ENCODE measurements at places on chromosomes 5 and 9.
A peak's percentile ranks its signal among the peaks of the same experiment; 100 is the strongest.

GRCh38 chr5:89090037-89090436 is 207.1 kb upstream of the MEF2C start:
- H3K27ac ChIP-seq: no peak overlapping the region
- no peaks in the 10 kb centered on the region for H3K27me3 ChIP-seq
- peaks cover 3% of the 10 kb centered on the region for H3K36me3 ChIP-seq
- DNase-seq: no peak

GRCh38 chr5:62284946-62285891 is 20.8 kb upstream of the KIF2A start:
- H3K27me3 ChIP-seq: peaks cover 2% of the 10 kb centered on the region
- no peaks in the 10 kb centered on the region for H3K4me1 ChIP-seq
- H3K36me3 ChIP-seq: no peaks in the 10 kb centered on the region
- H3K4me3 ChIP-seq: no peak overlapping the region
- no peak for DNase-seq

- no peak overlapping the region for H3K27ac ChIP-seq
- no peak for DNase-seq
- H3K4me3 ChIP-seq: no peak overlapping the region
- no peaks in the 10 kb centered on the region for H3K4me1 ChIP-seq
Measured at GRCh38 chr9:129392093-129392541, 214.1 kb upstream of the IER5L start.

DNA sequence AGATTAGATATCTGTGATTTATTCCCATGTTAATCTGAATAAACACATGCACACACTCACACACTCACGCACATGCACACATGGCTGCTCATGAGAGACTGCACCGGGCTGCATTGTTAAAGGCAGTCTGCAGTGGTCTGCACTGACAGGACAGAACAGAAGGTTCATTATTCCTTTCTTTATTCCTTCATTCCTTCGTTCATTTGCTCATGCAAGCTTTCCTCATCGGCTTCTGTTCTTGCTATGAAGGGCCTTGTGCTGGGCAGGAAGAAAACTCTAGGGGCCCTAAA is 41.4 kb upstream of the FSTL4 start:
- H3K4me3 ChIP-seq: no peak overlapping the region
- H3K36me3 ChIP-seq: no peaks in the 10 kb centered on the region
- peaks cover 8% of the 10 kb centered on the region for H3K27me3 ChIP-seq

DNA sequence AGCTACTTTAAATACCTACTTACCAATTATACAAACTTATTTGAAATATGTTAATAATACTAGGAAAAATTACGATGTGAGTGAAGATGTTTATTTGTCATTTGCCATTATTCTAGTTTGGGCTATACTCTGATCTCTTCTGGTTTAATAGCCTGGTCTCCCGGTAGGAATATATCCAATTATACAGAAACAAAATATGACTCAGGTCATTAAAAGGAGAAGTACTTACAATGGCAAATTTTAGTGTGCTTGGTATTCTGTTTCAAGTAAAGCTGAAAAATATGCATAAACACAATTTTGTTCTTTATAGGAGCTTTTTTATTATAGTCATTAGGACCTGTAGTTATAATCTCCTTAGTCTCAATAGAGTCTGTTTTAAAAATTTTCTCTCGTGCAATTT is 176.8 kb downstream of the SLCO4C1 start:
- no peaks in the 10 kb centered on the region for H3K27me3 ChIP-seq
- no peaks in the 10 kb centered on the region for H3K4me1 ChIP-seq
- no peak for DNase-seq
- H3K36me3 ChIP-seq: no peaks in the 10 kb centered on the region
- no peak overlapping the region for H3K27ac ChIP-seq

GRCh38 chr9:84858364-84858763 is 188.8 kb downstream of the NTRK2 start:
- H3K27ac ChIP-seq: no peak overlapping the region
- peaks cover 3% of the 10 kb centered on the region for H3K27me3 ChIP-seq
- no peak for DNase-seq
- no peaks in the 10 kb centered on the region for H3K36me3 ChIP-seq
- no peak overlapping the region for H3K4me3 ChIP-seq
- no peaks in the 10 kb centered on the region for H3K4me1 ChIP-seq

DNA sequence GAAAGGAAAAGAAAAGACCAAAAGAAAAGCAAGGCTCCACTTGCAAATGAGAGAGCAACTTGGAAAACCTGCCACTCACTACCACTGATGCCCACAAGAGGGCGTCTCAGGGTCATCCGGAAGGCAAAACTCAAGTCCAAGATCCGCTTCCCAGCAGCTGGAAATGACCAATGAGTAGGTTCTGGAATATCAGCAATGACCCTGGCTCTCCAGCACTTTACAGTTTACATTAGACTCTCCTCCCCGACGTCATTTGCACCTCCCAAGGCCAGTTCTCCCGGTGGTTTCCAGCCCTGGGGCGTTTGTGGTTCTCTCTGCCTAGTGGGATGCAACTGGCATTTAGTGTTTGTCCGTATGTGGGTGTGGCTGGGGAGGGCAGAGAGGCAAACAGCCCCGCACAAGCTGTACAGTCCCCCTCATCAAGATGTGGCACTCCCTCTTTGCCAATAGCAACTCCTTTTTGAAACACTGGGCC is 193.8 kb upstream of the ZNF618 start:
- H3K4me1 ChIP-seq: no peaks in the 10 kb centered on the region
- no peak overlapping the region for H3K4me3 ChIP-seq
- DNase-seq: peak; percentile 35
- peaks cover 1% of the 10 kb centered on the region for H3K36me3 ChIP-seq
- peaks cover 46% of the 10 kb centered on the region for H3K27me3 ChIP-seq

- no peaks in the 10 kb centered on the region for H3K4me1 ChIP-seq
- peaks cover 1% of the 10 kb centered on the region for H3K27me3 ChIP-seq
- DNase-seq: no peak
- no peaks in the 10 kb centered on the region for H3K36me3 ChIP-seq
- H3K4me3 ChIP-seq: no peak overlapping the region
Measured at GRCh38 chr9:18138656-18139055, 335.3 kb upstream of the ADAMTSL1 start.

GRCh38 chr5:171625646-171626045 is 160.0 kb upstream of the SMIM23 start:
- no peaks in the 10 kb centered on the region for H3K36me3 ChIP-seq
- no peaks in the 10 kb centered on the region for H3K4me1 ChIP-seq
- H3K4me3 ChIP-seq: no peak overlapping the region
- no peak overlapping the region for H3K27ac ChIP-seq

GRCh38 chr9:130129432-130130061 is 42.7 kb upstream of the NCS1 start:
- H3K4me1 ChIP-seq: peaks cover 38% of the 10 kb centered on the region
- peaks cover 8% of the 10 kb centered on the region for H3K36me3 ChIP-seq

DNA sequence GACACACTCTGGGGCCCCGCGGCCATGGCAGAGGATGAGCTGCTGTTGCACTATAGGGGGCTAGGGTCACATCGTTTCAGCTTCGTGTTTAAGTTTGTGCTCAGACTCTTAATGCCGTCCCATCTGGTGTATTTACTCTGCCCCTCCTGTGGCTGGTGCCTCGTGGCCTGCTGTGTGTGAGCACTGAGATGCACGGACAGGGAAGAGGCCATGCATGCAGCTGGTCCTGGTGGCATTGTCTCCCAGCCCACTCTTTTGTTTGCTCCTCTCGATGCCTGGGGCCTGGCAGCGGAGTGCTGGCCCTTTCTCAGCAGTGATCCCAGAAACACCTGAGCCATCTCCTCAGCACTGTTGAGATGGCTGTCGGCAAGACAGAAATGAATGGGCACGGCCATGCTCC is 30.0 kb upstream of the PHF2 start:
- no peaks in the 10 kb centered on the region for H3K27me3 ChIP-seq
- H3K27ac ChIP-seq: no peak overlapping the region
- no peak overlapping the region for H3K4me3 ChIP-seq

DNA sequence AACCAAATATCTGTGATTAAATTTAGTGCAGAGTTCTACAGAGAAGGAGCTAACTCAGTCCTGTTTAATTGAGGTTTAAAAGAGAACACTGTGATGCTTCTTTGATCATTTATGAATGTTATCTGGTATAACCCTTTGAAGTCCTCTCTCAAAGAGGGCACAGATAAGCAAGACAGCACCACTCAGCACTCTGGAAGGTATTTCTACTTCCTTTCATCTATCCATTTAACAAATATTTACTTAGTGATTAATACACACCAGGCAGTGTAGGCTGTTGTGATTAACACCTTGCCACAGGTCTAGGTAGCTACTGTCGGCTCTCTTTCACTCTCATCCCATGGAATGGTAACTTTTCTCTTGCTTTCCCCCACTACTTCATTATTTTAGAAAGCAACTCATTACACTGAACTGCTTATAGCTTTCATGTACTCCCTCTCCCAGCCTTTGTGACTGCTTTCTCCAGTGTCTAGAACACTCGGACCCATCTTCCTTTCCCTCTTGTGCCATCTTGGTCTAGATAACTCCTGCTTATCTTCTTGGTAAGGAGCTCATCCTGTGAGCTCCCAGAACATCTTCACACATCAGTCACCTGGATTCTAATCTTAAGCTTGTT is 54.7 kb downstream of the GLDC start:
- no peak overlapping the region for H3K4me3 ChIP-seq
- H3K36me3 ChIP-seq: no peaks in the 10 kb centered on the region
- no peaks in the 10 kb centered on the region for H3K27me3 ChIP-seq
- peaks cover 8% of the 10 kb centered on the region for H3K4me1 ChIP-seq
- DNase-seq: no peak

DNA sequence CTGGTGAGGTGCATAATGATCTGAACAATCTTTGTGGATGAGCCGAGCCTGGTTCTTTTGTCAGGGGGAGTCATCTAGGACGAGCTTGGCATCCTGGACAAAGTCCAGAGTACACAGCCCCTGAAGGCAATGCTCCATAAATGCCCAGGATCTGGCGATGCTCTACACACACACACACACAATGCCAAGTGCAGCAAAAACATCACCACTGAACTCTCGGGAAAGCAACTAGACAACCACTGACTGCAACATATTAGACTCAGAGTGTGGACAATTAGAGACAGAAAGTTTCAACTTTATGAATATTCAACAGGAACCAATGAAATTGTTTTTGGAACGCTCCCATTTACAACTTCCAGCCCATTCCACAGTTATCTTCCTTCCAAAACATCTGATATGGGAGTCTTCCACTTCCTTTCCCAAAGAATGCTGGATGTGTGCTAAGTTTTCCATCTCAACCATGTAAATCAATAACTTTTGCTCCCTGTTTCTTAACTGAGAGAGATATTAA is 227.6 kb upstream of the ANKRD55 start:
- no peaks in the 10 kb centered on the region for H3K27me3 ChIP-seq
- peaks cover 2% of the 10 kb centered on the region for H3K36me3 ChIP-seq
- DNase-seq: no peak

- H3K4me1 ChIP-seq: no peaks in the 10 kb centered on the region
- no peak for DNase-seq
- H3K27ac ChIP-seq: no peak overlapping the region
- H3K36me3 ChIP-seq: no peaks in the 10 kb centered on the region
Measured at GRCh38 chr9:16386007-16386826, 484.3 kb downstream of the BNC2 start.

DNA sequence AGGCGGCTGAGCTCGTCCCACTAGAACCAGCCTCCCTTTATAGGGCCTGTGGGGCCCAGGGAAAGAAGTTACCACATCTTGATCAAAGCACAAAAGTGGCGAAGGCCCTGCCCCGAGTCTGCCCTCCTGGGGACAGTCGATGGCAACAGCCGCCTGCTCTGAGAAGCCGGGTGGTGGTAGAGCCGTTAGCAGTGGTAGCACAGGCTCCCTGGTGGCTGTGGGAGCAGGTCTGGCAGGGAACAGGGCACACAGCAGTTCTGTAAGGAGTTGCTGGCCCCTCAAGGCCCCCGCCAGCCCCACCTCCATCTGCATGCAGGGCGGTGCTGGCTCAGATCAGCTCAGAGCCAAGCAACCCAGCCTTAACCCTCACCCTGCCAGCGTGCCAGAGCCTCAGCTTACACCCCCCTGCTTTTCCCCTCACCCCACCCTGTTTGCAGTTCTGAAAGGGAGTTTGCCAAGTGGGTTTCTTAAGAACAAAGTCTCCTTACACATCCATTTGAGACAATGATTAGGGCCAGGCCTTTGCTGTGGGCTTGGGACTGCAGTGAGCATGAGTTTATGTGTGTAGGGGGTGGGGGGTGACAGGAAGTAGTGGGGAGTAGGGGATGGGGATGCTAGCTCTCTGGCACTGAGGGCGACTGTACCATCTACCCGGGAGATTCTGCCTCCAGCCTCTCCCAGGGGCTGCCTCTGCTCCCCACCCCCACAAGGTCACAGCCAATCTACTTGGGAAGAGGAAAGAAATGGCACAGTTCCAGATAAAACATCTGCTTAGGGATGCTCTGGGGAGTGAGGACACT is 11.8 kb downstream of the ACSL6 start:
- no peak for DNase-seq
- no peak overlapping the region for H3K4me3 ChIP-seq
- H3K36me3 ChIP-seq: no peaks in the 10 kb centered on the region
- H3K27ac ChIP-seq: no peak overlapping the region
- H3K4me1 ChIP-seq: no peaks in the 10 kb centered on the region
- H3K27me3 ChIP-seq: peaks cover 5% of the 10 kb centered on the region

GRCh38 chr9:72695365-72695764 is 174.0 kb downstream of the TMC1 start:
- no peak for DNase-seq
- H3K27ac ChIP-seq: no peak overlapping the region
- no peaks in the 10 kb centered on the region for H3K36me3 ChIP-seq
- H3K27me3 ChIP-seq: peaks cover 2% of the 10 kb centered on the region
- H3K4me1 ChIP-seq: no peaks in the 10 kb centered on the region
- no peak overlapping the region for H3K4me3 ChIP-seq

DNA sequence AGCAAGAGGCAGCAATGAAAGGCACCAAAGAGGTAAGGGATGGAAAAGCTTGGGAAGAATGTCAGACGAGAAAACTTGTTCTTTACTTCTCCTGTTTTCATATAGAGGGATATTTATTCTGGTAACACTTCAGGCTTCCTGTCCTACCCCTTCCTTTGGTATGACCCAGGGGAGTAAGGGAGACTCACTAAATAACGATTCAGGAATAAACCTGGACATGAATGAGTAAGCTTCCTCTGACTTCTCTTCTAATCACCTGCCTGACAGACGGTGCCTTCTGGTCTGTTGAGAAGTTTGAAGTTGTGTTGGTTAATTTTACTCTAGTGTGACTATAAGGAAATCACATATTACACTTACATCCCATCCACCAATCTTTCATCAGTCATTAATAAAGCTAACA is 461.2 kb downstream of the CDH12 start:
- no peaks in the 10 kb centered on the region for H3K27me3 ChIP-seq
- H3K4me3 ChIP-seq: no peak overlapping the region
- H3K4me1 ChIP-seq: no peaks in the 10 kb centered on the region
- H3K27ac ChIP-seq: no peak overlapping the region
